NCI-H748 treated with DMSO at 0.1 percent for 48 hours (cell line): ENCODE measurements at places on chromosomes 1 and 21.

DNA sequence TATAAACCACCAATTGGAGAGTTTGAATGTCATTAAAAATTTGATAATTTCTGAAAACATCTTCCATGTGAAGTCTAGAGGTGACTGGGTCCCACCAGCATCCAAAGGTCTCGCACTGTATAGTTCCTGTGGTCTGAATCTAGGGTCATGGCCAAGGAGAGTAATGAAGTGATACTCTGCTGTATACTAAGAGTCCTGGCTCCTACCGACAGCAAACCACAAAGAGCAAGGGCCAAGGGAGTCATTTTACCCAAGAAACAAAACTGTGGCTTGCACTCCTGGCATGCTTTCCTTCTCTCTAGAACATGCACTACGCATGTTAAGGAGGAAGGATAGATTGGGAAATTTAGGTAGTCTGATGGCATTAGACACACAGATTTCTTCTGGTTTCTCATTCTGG, 115.6 kb downstream of the BRINP2 start:
- no peak for DNase-seq

GRCh38 chr21:27248814-27249213, 281.9 kb upstream of the ADAMTS5 start:
- no peak for DNase-seq

DNA sequence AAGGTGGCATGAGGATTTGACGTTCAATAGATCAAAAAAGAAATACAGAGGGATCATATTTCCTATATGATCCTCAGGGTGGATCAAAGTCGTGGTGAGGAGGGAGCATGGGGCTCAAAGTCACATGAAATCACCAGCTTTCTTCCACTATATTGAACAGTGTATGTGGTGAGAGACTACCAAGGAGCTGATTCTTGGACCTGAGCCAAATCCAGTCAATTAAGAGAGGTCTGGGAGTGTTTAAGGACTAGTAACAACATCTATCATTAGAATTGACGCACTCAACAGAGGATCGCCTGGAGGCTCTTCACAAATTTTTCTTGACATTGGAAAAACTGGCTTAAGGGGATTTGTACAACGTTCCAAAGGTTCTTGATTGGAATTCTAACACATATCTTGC, 267.7 kb upstream of the PROX1 start:
- peak; percentile 55 for DNase-seq

GRCh38 chr1:193036337-193037047, 22.7 kb downstream of the UCHL5 start:
- peak; percentile 60 for DNase-seq

DNA sequence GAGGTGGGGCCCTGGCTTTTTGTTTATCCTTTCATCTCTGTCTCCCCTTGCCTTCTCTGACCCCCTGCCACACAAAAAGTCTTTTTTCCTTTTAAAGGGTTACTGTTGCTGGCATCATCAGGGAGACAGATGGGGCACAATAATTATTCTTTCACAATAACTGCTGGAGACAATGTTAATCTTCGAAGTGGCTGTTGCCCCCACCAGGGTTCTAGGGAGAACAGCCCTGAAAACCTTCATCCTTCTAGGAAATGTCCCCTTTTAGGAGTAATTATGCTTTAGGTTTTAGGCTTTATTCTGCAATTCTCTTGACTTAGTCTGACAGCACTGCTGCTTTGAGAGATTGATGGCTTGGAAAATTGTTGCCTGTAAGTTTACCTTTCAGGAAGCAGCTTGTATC, 150.0 kb downstream of the NOS1AP start:
- DNase-seq: no peak

DNA sequence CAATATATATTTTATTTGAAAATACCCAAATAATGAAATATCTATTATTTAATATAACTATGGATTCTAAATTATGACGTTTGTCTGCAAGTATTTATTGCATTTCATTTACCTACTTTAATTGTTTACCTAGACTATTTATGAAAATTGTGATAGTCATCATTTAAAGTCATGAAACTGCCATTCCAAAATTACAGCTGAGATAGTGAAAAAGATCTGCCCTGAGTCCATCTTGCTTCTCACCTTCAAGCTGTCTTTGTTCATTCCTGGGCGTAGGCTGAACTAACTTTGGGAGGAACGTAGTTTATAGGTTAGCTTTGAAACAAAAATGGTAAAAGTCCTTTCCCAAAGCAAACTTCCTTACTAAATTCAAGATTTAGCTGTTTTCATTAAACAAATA, 12.4 kb upstream of the HPDL start:
- no peak for DNase-seq

GRCh38 chr1:37930246-37931101, 16.4 kb downstream of the INPP5B start:
- DNase-seq: no peak

- DNase-seq: no peak
Measured at GRCh38 chr1:180235077-180235501, 5.0 kb downstream of the LHX4 start.

DNA sequence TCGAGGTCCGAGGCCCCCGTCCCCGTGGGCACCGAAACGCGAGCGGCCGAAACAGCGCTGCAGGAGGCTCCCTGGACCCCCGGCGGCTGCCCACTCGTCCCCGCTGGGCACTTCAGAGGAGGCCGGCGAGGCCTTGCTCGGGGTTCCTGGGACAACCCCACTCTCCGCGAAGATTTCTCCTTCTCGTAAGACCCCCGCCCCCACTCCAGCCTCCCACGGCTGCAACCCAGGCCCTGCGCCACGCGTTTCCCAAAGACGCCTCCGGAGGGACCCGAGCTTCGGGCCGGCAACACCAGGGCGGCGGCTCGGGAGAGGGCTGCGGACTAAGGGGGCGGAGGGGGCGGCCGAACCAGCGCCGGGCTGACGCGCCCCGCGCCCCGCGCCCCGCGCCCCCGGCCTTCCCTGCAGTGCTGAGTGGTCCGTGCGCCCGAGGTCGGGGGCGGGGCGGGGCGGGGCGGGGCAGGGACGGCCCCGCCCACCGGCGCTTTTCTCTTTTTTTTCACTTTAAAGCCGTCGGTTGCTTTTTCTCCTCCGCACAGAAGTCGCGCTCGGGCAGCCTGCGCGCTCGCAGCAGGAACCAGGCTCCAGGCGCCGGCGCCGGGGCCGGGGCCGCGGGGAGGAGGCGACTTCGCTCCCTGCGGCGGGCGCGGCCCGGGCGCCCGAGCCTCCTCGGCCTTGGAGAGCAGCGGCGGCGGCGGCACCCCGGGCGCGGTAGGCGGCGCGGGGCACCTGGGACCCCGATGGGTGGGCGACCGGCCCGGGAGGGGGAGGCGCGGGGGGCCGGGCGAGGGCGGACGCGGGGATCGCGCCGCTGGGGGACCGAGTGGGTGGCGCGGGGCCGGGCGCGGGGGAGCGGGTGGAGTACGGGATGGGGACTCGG, at the start of gene SPSB1:
SPSB1 (plus strand) TSS at position 534 of the 880 bp plus-strand sequence. CDS start 62,998 bp downstream, outside the sequence.
- no peak for DNase-seq

DNA sequence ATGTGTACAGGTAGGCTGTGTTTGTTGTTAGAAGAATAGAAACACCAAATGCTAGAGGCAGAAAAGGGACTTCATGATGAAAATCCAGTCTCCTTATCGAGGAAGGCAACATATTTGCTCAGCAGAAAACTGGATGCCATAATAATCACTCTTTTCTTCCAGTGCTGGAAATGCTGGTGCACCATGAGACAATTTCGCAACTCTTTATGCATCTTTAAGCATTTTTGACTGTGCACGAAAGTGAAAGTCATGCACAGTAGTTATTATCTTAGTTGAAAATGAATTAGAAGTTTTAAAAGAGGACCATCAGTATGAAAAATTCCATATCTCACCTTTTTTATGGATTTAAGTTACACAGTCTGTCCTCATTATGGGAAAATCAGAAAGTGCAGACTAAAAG, 29.1 kb downstream of the SMYD2 start:
- no peak for DNase-seq

DNA sequence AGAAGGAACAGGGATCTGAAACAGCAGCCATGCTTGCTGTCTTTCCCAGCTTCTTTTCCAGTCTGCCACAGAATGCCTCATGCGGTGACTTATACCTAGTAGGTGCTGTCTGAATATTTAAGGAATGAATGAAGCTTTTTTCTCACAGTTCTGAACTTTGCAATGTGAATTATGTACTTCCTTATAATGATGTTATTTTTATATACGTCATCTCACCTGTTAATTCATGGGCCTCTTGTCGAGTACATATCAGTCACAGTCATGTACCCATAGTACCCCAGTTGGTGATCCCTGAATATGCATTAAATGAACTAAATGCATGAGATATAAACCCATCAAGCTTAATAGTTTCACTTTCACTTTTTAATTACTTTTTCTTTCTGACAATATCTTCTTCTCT, 132.7 kb downstream of the NTNG1 start:
- no peak for DNase-seq

- no peak for DNase-seq
Measured at GRCh38 chr1:226772446-226773139, 33.5 kb upstream of the ITPKB start.

DNA sequence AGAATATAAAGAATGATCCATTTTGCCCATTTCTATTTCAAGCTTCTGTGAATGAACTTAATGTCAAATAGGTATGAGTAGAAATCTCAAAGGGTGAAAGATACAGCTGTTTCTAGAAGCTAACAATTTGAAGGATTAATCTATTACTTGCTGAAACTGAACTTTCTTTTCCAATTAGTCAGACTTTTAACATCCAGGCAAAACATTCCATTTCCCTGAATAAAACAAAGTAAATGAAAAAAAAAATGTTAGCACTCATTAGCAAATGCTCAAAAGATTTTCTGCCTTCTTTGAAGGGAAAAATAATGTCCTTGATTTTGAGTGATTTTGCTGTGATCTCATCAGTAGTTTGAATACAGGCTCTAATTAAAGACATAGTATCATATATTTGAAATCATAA, 447.6 kb upstream of the PRMT6 start:
- DNase-seq: no peak

- DNase-seq: no peak
Measured at GRCh38 chr1:224203243-224204016, 20.4 kb downstream of the DEGS1 start.

DNA sequence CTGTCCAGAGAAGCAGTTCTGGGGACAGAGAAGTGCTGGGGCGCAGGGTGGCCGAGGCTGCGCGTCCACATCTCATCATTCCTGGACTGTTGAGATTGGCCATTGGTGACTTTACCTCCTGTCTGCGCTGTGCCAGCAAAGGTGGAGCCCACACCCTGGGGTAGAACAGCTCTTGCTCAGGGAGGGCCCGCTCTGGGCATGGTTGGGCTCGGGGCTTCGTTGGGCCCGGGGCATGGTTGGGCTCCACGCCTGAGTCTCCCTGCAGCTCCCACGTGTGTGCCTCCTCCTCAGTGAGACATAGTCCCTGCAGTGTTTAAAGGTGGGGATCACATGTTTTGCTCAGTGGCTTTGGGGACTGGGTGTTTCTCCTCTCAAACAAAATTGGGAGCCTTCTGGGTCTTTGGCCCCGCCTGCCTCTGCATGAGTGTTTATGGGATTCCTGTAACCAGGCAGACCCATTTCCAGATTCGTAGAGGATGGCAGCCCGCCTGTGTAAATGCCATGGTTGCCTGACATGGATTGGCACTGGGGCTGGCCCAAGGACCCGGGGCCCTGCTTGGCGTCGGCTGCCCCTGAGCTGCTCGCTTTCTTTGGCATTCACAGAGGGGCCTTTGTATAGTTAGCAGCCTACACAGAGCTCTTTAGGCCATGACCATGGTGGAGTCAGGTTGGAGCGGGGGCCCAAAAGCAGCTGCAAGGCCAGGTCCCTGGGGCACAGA, 104.6 kb downstream of the TLR5 start:
- no peak for DNase-seq

- no peak for DNase-seq
Measured at GRCh38 chr1:162218975-162219374, 149.5 kb downstream of the NOS1AP start.

GRCh38 chr1:58774027-58774426, 9.8 kb downstream of the JUN start:
- DNase-seq: no peak
